ENCODE measurements at places on chromosomes 4 and X.

- no peak for DNase-seq
Measured at GRCh38 chrX:100315566-100315965, 94.5 kb downstream of the PCDH19 start.

GRCh38 chrX:24777660-24778059 lies 83.9 kb downstream of the POLA1 start:
- DNase-seq: no peak

DNA sequence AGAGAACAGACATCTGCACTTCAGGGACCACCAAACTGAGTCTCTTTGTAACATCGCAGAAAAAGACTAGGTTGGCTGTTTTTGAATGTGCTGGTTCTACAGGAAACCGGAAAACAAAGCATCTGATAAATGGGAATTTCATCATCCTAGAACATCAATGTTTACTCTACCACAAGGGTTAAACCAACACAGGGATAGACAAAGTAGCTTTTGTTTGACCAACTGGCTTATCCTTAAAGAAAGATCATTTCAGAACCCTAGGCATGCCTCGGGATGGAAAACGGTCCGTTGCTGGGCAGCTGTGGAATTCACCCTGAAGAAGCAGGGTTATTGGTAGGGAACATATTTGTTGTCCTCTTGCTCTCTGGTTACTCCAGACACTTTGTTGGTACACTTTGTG lies 2355.5 kb upstream of the AGA start:
- DNase-seq: no peak

GRCh38 chrX:85017721-85018120 lies 14.0 kb downstream of the APOOL start:
- DNase-seq: no peak

GRCh38 chr4:48195374-48195773 lies 61.3 kb upstream of the TXK start:
- no peak for DNase-seq

DNA sequence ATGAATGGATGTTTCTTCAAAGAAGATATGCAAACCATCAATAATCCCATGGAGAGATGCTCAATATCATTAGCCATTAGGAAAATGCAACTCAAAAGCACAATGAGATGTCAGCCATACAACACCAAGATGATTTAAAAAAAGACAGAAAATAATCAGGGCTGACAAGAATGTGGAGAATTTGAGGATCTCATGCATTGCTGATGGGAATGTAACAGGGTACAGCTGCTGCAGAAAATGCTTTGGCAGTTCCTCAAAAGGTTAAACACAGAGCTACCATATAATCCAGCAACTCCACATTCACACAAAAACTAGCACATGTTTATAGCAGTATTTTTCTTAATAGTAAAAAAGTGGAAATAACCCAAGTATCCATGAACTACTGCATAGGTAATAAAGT lies 110.5 kb upstream of the ZNF518B start:
- DNase-seq: no peak

DNA sequence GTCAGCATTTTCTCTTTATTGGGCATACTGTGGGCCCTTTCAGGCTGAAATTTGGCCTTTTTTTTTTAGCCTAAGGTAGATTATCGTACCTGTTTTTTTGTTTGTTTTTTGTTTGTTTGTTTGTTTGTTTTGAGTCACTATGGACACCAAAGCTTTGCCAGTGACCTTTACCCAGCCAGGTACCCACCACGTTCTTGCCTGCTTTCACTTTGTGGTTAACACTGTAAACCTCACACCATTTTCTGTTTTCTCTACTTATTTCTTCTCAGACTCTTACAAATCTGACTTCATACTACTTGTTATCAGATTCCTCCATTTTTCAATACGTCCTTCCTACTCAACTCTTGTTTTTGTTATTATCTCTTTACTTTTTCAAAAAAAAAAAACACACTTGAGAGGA lies 81.5 kb downstream of the ZNF674 start:
- DNase-seq: peak; percentile 6

DNA sequence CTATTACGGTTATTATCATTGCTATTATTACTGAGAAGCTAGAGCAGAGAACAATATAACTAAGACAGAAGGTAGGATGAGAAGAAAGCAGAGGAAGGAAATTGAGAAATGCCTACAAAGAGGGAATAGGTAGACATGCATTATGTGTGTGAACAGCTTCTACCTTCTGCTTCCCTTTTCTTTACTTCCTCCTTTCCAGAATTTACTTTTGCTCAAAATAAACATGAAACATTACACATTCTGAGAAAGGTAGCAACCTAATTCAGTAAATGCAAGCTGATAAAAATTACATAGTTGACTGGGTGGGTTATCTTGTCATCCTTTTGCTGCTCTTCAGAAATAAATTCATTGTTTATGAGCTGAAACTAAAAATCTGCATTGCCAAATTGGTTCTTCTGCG lies 54.6 kb downstream of the AMOT start:
- DNase-seq: no peak

DNA sequence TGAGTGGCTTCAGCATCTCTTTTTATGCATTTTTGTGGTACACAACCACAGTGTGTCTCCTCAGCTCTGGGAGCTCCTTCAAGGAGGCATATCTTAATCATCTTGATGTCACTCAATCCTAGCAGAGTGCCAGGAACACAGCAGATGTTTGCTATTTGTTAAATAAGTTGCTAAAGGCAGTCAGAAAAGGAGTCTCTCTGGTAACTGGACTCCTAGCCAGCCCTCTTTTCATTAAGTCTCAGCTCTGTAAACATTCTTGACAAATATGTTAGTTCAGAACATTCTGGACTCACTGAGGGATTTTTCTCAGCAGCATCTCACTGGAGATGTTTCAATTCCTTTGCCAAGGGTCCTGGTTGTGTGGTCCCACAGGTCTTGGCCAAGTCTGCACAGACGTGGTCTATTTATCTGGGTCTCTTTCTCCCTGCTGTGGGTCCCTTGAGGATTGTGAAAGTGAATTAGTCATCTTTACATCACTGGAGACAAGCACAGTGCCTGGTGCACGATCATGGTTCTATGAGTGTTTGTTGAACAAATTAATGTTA lies 20.3 kb upstream of the FAM9C start:
- DNase-seq: no peak

- no peak for DNase-seq
Measured at GRCh38 chr4:156756118-156756517, 215.5 kb downstream of the PDGFC start.

DNA sequence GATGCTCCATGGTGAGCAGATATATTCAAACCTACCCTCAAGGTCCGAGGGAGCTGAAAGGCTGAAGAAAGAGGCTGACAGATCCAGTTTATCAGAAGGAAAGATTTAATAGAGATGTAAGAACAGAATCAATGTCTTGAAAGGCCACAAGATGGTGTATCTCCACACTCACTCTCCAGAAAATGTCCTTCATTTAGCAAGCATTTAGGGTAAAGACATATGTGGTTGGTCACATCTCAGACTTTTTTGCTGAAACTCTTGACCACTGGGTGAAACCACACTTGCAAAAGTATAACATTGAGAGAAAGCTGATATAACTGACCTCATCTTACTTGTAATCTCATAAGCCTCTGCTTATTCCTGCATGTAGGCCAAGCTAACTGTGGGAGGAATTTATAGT lies 745.8 kb upstream of the GALNTL6 start:
- DNase-seq: no peak

DNA sequence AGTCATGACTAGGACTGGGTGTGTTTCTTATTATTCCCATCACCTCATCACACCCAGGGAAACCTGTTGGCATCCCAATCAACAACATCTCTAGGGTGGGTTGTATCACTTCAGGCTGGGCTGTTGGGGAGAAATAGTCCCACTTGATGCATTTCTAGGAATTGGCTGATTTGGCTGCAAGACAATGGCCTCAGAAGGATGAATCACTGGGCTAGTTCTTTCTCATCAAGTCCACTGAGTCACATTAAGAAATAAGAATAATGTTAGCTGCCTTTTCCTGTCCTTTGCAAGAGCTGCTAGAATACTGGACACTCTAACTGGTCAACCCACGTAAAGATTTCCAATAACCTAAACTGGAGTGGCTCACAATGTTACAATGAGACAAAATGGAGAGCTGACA lies 104.2 kb downstream of the CHRDL1 start:
- DNase-seq: no peak

DNA sequence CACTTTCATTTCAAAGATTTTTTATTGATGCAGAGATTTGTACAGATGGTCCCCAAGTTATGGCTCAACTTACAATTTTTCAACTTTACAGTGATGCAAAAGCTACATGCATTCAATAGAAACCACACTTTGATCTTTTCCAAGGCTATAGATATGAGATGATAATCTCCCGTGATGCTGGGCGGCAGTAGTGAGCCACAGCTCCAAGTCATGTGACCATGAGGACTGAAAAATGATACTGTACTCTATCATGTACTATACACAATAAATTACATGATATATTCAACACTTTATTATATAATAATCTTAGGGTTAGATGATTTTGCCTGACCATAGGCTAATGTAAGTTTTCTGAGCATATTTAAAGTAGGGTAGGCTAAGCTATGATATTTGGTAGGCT lies 14.0 kb upstream of the GASK1B start:
- DNase-seq: no peak

DNA sequence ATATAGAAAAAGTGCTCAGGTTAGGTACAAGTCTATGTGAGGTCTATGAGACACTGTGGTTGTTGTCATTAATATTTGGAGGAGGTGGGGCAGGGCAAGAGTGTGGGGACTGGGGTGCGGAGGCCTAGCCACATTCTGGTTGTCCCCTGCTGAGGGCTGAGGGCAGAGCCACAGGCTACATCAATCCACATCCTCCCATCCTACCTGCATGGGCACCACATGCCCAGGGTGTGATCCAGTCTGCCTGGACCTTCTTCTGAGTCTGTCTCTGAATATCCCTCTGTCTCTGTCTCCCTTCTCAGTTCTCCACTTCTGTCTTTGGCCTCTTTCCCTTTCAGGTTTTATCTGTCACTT lies 1.2 kb upstream of the GATA1 start:
- no peak for DNase-seq

- DNase-seq: peak; percentile 50
Measured at GRCh38 chr4:10161840-10162239, 45.2 kb upstream of the WDR1 start.

DNA sequence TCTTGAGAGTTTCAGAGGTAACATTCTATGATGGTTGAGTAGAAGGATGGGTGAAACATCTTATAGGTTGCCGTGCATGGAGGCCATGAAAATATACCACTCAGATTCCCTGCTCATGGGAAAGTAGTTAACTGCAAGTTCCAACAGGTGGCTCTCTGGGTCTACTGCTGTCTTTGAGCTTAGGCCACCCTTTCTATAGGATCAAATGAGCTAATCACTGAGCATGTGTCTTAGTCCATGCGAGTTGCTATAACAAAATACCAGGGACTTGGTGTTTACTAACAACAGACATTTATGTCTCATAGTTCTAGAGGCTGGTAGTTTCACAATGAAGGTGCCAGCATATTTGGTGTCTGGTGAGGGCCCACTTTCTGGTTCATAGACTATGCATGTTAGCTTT lies 144.8 kb upstream of the UNC5C start:
- DNase-seq: no peak

DNA sequence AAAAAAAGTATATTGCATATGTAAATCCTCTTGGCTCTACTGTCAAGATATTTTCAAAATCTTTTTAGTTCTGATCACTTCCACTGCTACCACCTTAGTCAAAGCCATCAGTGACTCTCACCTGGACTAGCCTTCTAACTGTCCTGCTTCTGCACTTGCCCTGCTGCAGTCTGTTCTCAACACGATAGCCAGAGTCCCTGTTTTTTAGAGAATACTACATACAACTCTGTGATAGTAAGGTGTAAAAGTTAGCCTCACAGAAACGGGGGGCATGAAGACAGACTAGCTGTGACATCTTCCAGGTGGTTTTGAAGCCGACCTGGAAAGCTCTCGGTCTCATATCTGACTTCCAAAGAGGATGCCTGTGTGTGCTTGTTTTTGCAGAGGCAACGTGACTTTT lies 24.7 kb downstream of the EIF2S3 start:
- no peak for DNase-seq

DNA sequence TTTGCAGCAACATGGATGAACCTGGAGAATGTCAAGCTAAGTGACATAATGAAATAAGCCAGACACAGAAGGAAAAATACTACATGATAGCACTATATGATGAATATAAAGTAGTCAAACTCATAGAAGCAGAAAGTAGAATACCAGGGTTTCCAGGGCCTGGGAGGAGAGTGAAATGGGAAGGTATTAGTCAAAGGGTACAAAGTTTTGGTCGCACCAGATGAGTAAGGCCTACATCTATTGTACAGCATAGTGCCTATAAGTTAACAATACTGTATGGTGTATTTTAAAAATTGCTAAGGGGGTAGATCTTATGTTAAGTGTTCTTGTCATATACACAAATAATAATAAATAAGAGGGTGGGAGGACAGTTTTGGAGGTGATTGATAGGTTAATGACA lies 41.5 kb downstream of the ENOX2 start:
- no peak for DNase-seq

- DNase-seq: no peak
Measured at GRCh38 chr4:56181140-56181953, 205.9 kb downstream of the AASDH start.

GRCh38 chrX:136577552-136577951 lies 45.5 kb downstream of the VGLL1 start:
- DNase-seq: peak; percentile 80

DNA sequence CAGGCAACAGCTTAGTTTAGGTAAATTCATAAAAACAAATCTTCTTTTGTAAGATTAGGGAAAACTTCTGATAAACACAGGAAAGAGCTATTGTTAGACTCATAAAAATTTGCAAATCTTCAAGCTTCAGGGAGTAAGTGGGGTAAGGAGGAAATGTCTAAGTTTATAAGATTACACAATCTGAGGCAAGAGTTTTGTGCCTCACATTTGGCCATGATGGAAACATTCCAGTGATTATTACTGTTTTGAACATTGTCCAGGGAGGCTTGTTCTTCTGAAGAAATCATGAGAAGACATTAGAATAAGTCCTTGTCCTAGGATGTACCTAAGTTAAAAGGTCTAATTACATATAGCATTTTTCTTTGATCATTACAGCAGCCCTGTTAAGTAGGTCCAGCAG lies 72.8 kb downstream of the MAOB start:
- DNase-seq: no peak

DNA sequence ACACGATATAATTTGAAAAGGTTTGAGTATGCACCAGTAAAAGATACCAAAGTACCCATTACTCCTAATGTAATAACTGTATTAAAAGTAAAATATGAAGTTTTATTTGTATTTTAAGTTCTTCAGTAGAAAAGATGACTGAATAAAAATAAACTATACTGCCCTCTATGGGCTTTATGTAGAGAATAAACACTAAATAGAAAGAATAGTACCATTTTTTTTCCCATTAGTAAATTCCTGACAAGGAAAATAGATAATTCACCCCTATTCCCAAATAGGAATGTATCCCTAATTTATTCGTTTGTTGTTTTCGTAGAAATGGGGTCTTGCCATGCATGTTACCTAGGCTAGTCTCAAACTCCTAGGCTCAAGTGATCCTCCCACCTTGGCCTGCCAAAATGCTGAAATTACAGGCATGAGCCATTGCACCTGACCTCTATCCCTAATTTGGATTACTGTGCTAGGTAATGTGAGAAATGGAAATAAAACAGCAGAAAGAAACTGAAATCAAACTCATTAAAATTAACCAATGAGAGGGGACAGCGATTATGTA lies 73.6 kb upstream of the COX18 start:
- no peak for DNase-seq

- DNase-seq: no peak
Measured at GRCh38 chr4:37985730-37986275, 25.6 kb downstream of the PTTG2 start.
